ENCODE measurements at places on chromosomes 1 and 21.

DNA sequence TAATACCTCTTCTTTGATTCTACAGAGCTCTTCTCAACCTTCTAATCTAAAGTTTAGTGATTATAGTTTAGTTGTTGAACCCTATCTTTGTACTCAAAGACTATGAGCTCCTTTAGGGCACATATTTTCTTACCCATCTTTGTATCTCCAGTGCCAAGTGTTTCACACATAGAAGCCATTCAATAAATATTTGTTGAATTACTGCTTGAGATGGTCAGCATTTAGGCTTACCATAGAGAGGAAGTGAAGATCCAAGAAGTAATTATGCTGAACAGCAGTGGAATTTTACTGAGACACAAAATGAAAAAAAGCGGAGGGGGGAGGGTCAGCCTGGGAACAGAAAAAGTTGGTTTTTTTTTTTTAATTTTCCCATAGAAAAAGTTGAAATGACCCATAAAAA lies 21.9 kb downstream of the PIK3R3 start:
- DNase-seq: no peak

DNA sequence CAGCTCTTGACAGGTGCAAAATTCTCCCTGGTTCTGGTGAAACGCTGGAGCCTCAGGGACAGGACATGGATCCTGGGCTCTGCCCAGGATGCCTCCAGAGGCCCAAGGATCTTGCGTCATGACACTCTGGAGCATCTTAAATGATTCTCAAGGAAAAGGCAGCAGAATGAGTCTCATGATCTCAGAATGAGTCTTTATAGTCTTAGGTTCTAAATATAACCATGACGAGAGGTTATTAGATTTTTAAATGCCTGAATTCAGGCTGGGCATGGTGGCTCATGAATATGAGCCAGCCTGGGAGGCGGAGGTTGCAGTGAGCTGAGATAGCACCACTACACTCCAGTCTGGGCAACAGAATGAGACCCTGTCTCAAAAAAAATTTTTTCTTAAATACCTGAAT lies 55.5 kb downstream of the ECE1 start:
- DNase-seq: no peak

DNA sequence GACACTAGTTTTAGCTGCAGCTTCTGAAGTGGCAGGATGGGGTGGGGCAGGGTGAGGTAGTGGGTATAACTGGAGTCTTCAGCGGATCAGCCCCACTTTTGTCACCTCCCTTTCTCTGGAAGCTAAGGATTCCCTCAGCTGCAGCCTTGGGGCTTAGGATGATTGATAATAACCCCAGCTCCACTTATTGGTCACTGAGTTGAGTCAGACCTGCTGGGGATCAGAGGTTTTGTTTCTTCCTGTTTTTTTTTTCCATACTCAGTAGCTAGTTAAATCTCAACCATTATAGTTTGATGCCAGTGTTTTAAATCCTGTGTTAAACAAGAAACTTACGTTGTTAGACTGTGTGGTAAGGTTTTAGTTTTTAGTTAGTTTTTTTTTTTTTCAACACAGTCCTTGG lies 57.2 kb downstream of the LAMC1 start:
- DNase-seq: no peak

DNA sequence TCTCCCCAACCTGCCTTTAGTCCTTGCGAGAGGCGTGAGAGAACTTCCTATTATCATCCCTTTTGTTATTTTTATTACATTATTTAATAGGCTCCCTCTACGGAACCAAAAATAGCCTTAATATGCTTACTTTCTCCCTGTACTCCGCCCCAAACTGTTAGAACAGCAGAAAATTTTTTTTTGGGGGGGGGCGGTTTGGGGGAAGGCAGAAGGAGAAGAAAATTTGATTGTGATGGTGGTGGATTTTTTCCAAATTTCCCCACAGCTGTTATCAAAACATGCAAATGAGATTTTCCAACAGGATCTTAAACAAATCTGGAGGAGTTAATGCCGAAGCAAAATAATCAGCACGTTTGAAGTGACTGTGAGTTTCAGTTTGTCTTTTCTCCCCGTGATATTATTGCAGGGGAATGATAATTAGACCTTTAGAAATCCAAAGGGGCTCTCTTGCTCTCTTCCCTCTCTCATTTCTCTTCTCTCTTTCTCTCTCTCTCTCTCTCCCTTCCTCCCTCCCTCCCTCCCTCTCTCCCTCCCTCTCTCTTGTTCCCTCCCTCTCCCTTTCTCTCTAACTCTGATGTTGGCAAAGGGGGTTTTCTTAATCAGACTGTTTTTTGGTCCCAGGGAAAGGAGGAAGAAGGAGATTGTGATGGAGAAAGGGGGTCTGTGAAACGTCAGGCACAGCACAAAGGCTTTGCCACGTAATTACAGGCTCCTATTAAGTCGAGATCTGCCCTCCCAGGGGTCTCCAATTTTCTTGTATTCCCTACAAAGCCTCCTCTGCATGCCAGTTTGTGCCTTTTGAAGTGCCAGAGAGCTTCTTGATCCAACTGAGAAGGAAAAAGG lies 1.1 kb upstream of the PRRX1 start:
- DNase-seq: no peak

DNA sequence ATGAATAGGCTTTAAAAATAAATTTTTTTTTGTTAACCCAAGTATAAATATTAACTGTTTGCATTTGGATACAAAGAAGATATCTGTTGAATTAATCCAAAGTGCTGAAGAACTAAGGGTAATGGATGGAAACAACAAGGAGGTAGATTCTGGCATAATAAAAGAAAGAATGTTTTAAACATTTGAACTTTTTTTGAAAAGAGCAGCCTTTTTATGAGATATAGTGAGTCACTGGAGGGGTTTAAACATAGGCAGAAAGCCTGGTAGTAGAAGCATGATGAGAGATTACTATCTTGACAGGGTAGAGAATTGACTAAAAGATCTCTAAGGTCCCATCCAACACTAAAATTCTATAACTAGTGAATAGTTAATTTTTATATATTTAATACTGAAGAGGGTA lies 2.7 kb downstream of the MIER1 start:
- DNase-seq: no peak

- no peak for DNase-seq
Observed at GRCh38 chr21:33171616-33172169, 58.0 kb upstream of the IFNAR2 start.

DNA sequence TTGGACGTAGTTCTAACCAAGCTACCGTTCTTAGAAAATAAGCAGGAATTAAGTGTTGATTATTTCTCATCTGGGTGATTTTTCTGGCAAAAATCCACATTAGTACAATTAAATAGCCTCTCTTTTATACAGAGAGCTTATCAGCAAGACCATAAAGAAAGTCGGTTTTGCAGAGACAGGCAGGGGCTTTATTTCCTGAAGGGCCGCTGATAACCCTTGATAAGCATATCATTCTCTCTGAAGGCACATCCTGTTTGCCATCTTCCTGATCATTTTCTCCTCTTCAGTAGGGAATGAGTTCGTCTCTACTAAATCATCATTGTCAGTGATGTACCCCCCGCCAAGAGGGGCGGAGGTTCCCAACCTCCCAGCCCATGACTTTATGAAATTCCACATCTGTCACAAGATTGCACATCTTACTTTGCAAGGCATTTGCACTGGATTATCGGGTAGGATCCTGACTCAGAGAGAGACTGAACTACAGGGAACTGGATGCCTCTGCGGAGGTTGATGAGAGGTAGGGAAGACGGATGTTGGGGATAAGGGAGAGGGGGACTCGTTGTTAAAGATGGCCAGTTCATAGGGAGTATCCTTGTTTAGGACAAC lies 115.7 kb downstream of the KCNJ6 start:
- DNase-seq: no peak

Measured in NCI-H1092 treated with DMSO at 0.1 percent for 48 hours (cell line).